DMS79 treated with DMSO at 0.1 percent for 48 hours (cell line): ENCODE measurements at places on chromosomes 4 and X.
A peak's percentile ranks its signal among the peaks of the same experiment; 100 is the strongest.

- DNase-seq: no peak
Observed at GRCh38 chrX:141760761-141761160, 62.2 kb upstream of the SPANXD start.

GRCh38 chrX:134821901-134822300, 163.6 kb upstream of the PLAC1 start:
- DNase-seq: no peak

DNA sequence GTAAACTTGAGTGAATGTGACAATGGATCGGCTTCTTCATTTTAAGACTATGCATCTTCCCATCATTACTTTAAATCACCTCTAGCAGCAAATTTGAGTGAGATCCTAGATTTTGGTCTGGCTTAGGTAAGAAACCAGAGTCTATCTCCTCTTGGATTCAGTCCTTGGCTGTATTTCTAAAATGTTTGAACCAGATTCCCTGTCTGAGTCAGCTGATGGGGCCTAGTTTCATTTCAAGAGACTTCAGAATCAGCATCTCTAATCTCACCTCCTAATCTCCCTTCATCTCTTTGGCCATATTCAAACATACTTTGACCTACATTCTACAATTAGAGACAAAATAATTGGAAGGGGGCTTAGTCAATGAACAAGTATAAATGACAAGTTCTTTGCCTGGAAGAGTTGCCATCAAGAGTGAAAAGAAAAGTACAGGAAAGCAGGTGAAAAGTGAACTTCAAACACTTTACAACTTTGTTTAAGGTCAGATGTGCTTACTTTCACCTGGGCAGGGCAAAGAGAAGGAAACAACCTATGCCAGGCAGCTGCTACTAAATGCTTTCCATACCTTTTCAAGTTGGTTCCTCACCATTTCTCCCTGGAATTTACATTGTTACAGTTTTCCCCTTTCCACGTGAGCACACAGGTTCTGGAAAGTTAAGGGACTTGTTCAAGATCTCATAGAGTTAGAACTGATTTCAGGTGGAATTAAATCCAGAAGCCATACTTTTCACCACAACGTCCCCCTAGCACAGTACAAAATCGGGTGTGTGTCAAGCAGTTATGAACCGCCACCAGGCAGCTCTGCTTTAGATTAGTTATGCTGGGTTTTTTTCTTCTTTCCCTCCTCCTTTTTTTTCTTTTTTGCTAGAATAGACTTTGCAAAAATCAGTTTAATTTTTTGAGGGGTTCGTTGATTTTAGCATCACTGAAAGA, 30.7 kb upstream of the PITX2 start:
- DNase-seq: no peak

DNA sequence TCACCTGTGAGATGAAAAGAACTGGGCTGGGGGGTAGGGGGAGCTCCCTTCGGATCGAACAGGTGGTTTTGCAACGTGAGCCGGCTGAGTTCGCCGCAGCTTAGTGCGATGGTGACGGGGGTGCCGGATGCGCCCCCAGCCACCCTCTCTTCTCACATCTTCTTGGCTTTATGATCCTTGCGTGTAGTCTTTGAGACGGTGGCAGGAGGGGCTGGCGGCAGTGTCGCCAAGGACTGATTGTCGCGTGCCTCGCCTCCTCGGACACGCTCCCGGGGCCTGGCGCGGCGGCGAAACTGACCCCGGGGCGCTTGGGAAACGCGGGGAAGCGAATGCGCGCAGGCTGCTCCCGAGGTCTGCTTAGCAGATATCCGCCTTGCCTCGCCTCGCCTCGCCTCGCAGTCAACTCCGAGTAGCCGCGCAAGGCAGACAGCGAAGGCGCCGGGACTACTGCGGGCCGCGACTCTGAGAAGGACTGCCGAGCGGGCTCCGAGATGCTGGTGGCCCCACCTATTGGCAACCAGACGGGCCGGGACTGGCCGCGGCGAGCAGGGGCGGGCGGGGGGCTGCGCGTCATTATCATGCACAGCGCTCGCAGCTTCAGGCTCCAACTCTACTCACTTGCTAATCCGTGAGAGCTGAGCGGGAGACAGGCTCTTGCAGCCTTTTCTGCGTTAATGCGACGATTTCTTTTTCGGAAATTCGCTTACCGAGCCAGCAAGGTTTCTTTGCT, 1.5 kb downstream of the GRID2 start:
- DNase-seq: peak; percentile 63
